ENCODE measurements at places on chromosomes 6 and 20.

- DNase-seq = peak; percentile 17
Observed at GRCh38 chr20:43916073-43916880, 1.6 kb downstream of the TOX2 start.

GRCh38 chr6:161429921-161430490 is 156.1 kb upstream of the AGPAT4 start:
- no peak for DNase-seq

DNA sequence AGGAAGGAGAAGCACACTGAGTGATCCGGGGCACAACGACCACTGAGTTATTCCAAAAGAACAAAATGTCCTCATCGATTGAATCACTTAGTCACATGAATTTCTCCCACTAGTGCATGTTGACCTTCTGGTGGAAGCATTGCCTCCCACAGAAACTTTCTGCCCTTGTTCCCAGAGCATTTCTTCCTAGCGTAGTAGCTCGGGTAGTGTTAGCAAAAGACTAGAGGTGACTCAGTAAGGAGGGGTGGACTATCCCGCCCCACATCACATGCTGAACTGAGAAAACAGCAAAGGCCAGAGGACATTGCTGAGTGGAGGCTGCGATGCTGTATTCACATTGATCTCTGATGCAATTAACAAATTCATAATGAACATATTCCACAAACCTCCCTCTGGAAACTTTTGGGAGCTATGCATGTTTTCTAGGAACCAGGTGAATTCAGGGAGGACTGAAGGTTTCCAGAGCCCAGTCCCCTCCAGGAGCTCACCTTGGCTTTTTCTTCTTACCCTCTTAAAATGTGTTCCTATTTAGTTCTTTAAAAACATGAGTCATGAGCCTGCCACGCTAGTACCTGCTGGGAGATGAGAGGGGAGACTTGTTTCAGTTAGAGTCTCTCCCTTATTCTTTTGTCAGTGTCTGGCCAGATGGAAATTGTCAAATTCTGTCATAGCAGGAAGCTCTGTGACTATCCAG is 507.9 kb downstream of the CDH26 start:
- no peak for DNase-seq

- DNase-seq = no peak
Observed at GRCh38 chr6:166330612-166331011, 11.7 kb downstream of the SFT2D1 start.

GRCh38 chr20:43977252-43977651 is 62.6 kb downstream of the TOX2 start:
- DNase-seq = no peak

DNA sequence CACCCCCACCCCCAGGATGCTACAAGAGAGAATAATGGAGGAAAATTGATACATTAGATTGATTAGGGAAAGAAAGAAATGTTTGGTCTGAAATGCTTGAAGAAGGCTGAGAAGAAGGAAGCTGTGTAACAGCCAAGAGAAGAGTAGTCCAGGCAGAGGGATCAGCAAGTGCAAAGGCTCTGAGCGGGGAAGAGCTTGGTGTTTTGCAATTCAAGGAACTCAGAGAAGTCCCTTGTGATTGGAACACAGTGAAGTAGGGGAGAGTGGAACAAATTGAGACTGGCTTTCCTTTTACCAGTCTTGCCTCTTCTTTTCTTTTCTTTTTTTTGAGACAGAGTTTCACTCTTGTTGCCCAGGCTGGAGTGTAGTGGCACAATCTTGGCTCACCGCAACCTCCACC is 76.6 kb upstream of the CHD6 start:
- no peak for DNase-seq

- no peak for DNase-seq
Observed at GRCh38 chr6:167668019-167668753, 158.5 kb upstream of the AFDN start.

DNA sequence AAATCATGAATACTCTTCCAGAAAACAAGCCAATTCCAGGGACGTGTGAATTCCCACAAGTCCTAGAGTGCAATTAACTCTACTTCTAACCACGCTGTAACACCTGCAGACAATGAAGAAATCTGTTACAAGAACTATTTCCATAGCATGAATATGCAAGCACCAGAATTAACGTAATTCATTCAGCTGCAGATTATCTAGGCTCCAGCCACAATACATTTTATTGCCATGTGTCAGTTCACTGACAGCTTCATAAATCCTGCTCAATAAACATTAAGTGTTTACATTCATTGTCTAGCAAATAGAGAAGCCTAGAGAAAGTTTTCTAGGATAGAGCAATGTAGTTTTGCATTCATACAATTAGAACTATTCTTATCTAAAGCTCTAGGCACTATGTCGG is 1348.5 kb downstream of the GRIK2 start:
- no peak for DNase-seq

GRCh38 chr6:35730745-35731413 is 6.0 kb upstream of the ARMC12 start:
- no peak for DNase-seq

DNA sequence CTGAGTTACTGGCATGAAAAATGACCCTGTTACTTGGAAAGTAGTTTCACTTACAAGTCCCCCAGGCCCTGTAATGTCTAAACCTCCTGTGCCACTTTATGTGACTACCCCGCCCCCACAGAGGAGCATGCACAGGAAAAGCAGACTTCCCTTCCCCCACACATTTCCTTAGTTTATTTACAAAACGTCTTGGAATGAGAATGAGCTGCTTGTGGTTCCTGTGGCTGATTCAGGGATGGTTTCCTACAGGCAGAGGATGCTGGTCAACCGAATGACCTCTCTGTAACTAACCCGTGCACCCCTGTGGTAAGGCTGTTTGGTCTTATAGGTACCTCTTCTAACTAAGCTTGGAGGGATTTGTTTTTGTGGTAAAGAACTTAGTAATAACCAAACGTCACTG is 28.5 kb downstream of the RSPO3 start:
- peak; percentile 48 for DNase-seq

GRCh38 chr6:16305788-16306187 is 67.4 kb downstream of the GMPR start:
- no peak for DNase-seq

DNA sequence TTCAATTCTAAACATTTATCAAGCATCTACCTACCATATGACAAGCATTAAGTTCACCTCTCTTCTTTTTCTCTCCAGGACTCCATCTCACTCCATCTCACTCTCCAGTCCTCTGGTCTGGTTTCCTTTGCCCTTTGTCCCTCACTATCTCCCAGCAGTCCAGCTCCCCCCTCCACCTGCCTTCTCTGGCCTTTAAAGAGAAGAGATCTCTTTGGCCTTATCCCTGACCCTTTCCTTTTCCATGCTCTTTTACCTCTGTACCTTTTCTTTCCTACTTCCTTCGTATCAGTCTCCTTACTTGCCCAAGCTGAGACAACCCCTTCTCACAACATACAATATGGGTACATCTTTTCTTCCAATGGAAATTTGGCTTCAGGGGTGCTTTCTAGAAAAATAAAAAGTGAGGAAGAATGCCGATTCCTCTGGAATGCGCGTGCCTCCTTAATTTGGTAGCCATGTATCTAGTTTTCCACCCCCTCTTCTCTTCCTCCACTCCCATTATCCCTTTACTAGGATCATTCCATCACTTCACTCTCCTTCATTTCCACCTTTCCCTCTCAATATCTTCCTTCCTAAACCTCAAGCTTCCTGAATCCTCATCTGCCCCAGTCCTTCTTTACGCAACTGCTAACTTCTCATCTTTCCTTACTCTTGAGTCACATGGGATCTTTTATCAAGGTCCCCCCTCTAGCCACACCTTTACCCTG is 745 bp upstream of the AGPAT1 start:
- DNase-seq = no peak

- DNase-seq = no peak
Observed at GRCh38 chr6:52548999-52549398, 27.9 kb downstream of the TRAM2 start.

GRCh38 chr6:20400456-20401204 is 1.0 kb upstream of the E2F3 start:
- no peak for DNase-seq

DNA sequence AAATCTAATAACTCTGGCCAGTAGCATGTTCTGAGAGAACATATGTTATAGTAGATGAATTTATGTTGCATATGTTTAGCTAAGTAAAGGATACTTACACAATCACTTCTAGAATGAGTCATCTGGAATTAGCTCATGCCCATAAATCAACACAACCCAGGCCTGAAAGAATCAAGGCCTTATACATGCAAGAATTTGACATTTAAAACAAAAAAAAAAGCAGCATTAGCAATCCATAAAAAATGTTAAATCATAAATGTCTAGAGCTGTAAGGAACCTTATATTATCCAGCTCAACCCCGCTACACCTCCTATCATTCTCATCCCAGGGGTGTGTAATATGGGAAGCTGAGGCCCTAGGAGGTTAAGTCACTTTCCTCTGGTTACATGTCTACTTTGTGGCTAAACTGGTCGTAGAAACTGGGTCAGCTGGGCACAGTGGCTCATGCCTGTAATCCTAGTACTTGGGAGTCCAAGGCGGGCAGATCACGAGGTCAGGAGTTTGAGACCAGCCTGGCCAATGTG is 105.2 kb upstream of the CARMIL1 start:
- no peak for DNase-seq

DNA sequence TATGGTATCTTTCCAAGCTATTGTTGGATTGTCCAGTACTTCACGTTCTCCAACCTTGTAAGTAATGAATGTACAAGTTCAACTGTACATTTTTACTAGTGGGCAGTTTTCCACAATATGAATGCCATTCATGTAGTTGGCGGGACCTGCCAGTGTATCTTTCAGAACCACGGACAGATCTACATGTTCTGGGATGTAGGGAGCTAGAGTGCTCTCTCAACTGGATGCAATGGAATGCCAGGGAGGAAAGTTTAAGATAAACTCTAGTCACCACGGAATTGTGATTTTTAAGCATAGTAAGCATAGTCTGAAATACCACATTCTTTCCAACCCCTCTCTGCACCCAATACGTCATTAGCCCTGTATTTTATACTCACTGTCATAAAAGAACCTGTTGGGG is 21.5 kb upstream of the HLA-C start:
- no peak for DNase-seq

GRCh38 chr20:62997417-62998035 is 9.2 kb downstream of the BHLHE23 start:
- DNase-seq = no peak

- no peak for DNase-seq
Observed at GRCh38 chr6:13847326-13848050, 33.1 kb upstream of the MCUR1 start.

- no peak for DNase-seq
Observed at GRCh38 chr6:139161817-139162284, 27.0 kb downstream of the HECA start.

GRCh38 chr6:138246650-138247440 is 28.6 kb upstream of the PBOV1 start:
- DNase-seq = no peak

DNA sequence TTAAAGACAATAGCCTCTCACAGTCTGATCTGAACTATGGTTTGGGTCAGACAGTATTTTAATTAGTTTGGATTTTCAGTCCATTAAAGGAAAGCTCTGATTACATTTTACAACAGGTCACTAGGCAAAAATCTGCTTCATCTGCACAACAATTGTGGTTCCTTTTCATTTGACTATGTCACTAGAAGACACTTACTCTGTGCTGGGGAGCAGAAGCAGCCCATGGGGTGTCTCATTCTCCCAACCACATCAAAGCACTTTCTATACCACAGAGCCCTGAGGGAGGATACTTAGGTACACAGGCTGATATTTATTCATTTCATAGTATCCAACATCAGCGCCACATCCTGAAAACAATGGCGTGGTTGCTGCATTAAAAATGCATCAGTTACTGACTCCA is 36.6 kb upstream of the HDAC2 start:
- no peak for DNase-seq

- DNase-seq = no peak
Observed at GRCh38 chr6:34436803-34437643, 11.2 kb upstream of the RPS10 start.

All from right forelimb (tissue), 1 donor.